Stimulated activated CD8-positive, alpha-beta memory T cell treated with anti-CD3 and anti-CD28 coated beads, Interleukin-7, amount 100 ng/mL, for 1 hour (primary cell): ENCODE measurements at places on chromosomes 12 and 14.

GRCh38 chr12:104309446-104309993 is 6.0 kb downstream of the EID3 start:
- no peak for DNase-seq

DNA sequence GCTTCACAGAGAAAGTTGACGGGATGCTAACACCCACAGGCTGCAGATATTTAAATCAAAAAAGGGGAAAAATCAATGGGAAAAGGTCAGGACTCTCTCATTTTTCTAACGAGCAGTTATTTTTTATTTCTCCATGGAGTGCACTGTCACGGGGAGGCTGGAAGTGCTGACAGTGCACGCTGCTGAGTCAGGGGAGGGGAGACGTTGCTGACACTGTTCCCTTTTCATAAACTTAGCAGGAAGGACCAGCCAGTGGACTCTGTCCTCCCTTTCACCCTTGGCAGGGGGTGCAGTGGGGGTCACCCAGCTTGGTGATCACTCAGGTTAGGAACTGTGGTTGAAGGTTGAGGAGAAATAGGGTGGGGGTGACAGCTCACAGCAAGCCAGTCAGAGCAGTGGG is 65.6 kb upstream of the FUT8 start:
- no peak for DNase-seq

DNA sequence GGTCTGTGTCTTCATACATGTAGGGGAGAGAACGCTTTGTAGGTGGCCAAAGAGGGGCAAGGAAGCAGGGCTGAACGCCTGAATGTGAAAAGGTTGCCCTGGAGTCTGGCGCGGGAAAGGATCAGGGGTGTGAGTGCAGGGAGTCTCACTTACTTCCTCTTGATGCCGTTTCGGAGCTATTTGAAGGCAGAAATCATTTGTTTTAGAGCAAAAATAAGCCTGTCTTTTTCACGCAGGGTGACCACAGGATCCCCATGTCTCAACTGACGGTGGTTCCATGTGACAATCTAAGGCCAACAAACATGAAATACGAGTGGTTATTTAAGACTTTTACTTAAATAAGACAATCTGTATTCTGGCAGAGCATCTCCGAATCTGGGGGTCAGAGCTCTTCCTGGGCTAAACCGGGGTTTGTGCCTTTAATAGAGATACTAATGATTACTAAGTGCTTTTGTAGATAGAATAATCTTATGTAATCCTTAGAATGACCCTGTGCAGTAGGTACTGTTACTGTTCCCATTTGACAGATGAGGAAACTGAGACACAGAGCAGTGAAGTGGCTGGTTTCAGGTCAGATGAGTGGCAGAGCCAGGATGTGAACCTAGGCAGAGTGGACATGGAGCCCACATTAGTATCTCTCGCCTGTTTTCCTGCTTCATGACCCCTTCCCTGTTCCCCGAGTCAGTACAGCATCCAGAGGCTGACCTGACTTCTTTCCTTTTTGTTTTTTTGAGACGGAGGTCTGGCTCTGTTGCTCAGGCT is 1.9 kb downstream of the BRI3BP start:
- DNase-seq, result no peak

DNA sequence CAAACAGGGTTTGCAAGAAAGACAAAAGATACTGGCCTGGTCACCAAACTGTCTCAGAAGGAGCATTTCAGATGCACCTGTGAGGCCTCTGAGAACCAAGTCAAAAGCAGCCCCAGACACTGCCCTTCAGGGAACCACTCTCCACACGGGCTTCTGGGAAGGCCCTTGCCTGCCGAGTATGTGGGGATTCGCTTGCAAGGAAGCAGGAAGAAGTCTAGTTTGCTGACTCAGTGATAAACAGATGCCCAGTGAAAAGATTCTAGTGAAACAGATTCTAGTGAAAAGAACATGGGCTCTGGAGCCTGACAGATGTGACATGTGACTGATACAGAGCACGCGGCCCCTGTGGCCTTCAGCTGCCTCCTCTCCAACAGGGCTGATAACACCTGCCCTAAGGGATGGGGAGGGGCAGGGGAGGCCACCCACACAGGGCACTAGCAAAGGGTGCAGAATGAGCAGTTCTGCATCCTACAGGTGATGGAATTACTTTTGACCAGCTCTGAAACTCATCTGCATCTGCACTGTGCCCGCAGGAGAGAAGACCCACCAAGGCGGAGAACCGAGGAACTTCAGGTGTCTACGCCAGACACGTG is 19.1 kb downstream of the AMN start:
- no peak for DNase-seq

GRCh38 chr14:91138511-91139359 is 24.9 kb downstream of the DGLUCY start:
- no peak for DNase-seq

DNA sequence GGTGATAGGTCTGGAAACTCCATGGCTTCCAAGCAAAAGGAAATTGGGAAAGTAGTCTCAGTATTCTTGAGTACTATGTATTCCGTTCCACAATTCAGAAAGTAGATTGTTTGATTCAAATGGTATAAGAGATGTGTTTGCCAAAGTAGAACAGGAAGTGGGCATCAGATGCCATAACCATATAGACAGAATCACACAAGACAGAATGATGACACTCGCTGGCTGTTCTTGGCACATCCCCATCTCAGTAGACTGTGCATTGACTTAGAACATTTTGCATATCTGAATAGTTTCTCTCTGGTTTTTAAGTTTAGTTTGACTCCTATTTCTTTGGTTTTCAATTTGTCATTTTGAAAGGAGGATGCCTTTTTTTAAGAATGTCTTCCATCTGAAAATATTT is 221.1 kb upstream of the RGS6 start:
- DNase-seq, result no peak

GRCh38 chr14:62301080-62301479 is 538.9 kb downstream of the SNAPC1 start:
- no peak for DNase-seq

GRCh38 chr12:91982946-91983345 is 162.7 kb downstream of the BTG1 start:
- no peak for DNase-seq

DNA sequence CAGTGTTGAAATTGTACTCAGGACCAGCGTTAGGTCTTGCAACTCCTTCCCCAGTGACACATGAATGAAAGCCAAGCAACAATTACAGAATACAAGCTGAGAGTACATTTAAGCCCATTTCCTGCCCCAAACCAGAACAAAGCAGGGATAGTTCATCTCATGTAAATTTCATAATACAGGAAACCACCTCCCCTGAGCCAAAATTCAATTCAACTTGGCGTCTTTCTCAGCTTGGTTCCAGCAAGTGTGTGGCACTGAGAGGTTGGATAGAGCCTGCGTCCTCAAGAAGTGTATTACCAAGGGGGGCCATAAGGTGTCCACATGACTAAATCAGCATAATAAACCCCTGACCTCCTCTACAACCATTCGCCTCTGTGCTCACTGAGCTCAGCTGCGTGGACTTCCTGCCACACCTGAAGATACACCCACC is 278.9 kb upstream of the CRY1 start:
- DNase-seq, result peak; percentile 11

DNA sequence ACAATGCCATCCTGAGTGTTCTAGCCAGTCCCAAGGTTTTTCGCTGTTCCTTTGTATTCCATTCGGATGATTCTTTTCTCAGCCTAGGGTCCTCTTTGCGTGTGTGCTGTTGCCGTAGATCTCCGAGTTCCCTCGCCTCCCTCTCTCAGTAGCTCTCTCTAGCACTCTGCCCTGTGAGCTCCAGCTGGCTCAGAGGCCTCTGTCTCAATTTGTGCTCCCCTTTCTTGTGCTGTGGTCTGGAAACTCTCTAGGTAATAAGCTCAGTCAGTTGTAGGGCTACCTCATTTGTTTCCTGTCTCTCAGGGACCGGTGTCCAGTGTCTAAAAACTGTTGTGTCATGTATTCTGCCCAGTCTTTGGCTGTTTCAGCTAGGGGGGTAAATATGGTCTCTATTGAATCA is 179.3 kb downstream of the PCNX1 start:
- no peak for DNase-seq

- no peak for DNase-seq
These were observed 52.0 kb downstream of the HELB start for GRCh38 chr12:66354291-66354690.

DNA sequence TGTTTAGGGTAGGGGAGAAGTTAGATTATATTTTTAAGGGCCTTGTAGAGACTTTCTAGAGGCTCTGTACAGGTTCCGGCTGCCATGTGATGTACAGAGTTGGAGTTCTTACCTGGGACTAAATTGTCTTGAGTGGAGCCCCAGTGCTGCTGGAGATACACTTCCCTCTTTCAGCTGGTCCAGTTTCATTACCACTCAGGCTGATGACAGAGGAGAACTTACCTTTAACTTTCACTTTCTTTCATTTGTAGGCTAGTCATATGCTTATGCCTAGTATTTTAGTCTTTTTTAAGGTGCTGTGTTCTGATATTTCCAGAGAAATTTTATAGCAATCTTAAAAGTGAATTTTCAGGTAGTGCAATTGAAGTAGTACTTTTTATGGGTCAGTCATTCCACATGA is 117.3 kb downstream of the ERC1 start:
- no peak for DNase-seq

DNA sequence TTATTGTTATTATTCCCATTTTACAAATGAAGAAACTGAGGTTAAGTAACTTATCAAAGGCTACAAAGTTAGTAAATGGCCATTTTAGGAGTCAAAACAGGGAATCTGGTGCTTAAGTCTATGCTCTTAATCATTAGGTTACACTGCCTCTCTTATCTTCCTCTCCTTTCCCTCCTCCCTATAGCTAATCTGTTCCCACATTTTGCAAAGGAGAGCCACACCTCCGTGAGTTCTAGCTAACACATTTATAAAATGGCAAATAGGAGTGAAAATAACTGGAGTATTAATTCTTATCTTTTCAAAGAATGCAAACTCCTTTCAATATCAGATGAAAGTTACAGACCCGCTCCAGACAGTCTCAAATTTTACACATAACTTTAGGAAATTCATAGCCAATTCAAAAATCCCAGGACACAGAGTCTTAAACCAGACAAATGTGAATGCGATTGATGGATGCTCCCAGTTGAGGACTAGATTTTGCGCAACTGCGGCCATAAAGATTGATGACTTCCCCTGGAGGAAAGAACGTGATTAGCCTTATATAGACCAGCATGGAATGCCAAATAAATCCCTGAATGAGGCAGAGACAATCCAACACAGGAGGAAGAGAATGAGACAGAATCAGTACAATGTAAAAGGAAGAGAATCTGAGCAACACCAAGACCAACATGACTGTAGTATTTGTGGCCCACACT is 225.0 kb upstream of the ARID2 start:
- no peak for DNase-seq

DNA sequence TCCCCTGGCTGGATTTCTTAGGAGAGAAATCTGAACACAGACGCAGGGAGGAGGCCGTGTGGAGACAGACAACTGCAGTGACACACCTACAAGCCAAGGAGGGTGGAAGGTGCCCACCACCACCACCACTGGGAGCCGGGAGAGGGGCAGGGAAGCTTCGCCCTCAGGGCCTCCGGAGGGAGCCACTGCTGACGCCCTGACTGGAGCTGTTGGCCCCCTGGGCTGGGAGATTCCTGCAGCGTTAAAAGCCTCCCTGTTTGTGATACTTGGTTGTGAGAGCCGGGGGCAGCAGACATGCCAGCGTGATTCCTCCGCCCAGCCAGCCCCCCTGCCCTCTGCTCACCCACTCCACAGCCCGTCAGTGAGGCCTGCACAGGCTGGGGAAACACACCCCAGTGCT is 72.0 kb downstream of the CHGA start:
- DNase-seq, result no peak

DNA sequence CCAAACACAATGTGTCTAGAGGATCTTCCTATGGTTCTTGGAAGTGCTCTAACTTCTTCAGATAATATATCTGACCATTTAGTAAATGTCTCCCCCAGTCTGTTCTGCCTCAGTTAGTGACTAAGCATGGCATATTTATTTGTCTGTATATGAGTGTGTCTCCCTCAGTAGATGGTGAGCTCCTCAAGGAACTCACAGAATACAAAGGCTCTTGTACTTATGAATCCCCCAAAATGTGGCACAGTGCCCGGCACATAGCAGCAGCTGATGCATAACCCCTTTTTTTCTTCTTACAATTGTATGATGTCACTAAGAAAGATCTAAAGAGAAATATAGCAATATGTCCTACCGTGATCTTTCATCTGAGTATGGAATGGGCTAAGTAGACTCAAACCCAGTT is 264.7 kb upstream of the PRICKLE1 start:
- DNase-seq, result no peak

- no peak for DNase-seq
These were observed 53.6 kb upstream of the CD163 start for GRCh38 chr12:7557227-7557626.

- no peak for DNase-seq
These were observed 38.9 kb upstream of the LIMA1 start for GRCh38 chr12:50322206-50322605.

DNA sequence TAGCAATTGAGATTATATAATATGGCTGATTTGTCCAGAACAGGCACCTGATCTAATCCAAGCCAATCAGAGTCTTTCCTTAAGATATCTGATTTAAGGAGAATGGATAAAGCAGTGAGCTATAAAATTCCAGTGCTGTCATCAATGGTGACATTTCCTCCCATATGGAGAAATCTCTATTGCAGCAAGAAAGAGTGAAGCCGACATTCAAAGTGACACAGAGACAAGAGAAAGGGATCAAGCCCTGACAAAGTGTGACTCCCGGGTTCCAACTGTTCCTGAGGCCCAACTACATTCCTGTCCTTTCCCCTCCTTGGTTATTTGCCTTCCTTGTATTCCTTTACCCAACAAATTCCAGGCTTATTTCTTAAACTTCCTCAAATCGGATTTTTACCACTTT is 430.0 kb upstream of the SOX5 start:
- DNase-seq, result no peak

DNA sequence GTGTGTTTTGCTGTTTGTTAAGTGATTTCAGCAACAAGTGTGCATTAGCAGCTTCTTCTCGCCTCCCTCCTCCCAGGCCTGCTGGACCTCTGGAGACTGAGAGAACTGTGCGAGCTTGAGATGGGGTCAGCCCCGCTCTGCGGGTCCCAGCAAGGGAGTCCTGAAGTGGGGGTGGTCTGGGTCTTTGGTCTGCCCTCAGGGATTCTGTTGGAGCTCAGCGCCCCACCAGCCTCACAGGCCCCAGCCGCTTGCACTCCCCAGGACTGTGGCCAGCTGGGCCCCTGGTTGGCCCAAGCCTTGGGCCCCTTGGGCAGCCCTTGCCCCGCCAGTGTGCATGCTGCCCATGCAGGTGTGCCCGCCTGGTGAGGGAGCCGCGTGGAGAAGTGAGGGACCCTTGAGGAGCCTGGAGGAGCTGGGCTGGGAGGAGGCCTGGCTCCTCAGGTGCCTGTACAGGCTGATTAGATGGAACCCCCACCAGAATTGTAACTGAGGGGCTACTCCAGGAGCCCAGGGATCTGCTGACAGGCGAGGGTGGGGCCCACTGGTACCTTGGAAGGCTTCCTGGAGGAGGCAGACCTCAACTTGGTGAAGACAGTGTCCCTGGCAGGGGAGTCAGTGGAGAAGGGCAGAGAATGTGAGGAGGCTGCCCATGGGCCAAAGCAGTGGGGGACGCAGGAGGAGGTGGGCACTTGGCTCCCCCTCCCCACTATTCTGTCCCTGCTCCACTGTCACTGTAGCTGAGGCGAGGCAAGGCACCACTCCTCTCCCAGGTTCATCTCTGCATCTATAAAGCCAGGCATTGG is 56.7 kb downstream of the BEGAIN start:
- DNase-seq, result no peak

GRCh38 chr12:121799842-121800693 is 3.7 kb upstream of the SETD1B start:
- no peak for DNase-seq
